ENCODE measurements at places on chromosomes 2 and 18.

DNA sequence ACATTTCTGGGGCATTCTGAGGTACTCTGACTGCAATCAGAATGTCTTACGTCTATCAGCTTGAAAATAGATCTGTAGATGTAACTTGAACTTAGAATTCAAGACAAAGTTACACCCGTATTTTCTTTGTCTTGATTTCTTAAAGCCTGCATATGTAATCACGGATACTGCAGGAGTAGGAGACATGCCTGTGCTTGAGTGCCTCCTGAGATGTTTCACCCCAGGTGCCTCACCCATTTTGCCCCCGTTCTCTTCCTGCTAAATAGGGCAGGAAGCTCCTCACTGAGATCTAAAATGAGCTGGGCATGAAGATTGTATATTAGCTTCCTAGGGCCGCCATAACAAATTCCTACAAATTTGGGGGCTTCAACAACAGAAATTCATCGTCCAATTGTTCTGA is 131.9 kb downstream of the RDH14 start:
- no peak for DNase-seq

- no peak for DNase-seq
Observed at GRCh38 chr2:156339110-156339847, 6.8 kb upstream of the NR4A2 start.

- no peak for DNase-seq
Observed at GRCh38 chr18:26941584-26941983, 76.1 kb upstream of the AQP4 start.

- DNase-seq = no peak
Observed at GRCh38 chr2:216447293-216447692, 35.0 kb downstream of the SMARCAL1 start.

GRCh38 chr2:42788-43187 is 3.5 kb downstream of the FAM110C start:
- DNase-seq = no peak

DNA sequence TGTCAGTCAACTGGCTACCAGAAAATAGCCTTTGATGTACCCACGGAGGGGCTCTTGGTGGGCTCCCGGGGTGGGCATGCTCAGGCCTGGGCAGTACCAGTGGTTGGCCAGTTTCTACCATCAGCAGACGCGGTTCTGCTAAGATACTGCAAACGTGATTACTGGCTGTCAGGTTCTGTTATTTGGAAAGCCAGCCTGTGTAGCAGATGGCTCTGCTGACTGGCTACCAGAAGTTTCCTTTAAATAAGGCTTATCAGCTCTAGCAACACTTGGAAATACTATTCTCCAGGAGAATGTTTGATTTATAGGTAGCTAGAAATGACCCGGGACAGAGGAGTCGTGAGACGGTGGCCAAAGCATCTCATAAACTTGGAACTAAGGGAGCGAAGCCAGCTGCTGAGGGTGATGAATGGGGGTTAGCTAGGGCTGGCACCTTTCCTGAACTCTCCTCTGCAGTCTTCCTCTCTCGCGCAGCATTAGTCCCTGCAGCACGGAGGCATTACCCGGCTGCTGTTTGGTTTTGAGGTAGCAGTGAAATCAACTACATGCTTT is 171.9 kb downstream of the AGAP1 start:
- no peak for DNase-seq

- no peak for DNase-seq
Observed at GRCh38 chr2:96970248-96970875, 16.0 kb downstream of the FAM178B start.

DNA sequence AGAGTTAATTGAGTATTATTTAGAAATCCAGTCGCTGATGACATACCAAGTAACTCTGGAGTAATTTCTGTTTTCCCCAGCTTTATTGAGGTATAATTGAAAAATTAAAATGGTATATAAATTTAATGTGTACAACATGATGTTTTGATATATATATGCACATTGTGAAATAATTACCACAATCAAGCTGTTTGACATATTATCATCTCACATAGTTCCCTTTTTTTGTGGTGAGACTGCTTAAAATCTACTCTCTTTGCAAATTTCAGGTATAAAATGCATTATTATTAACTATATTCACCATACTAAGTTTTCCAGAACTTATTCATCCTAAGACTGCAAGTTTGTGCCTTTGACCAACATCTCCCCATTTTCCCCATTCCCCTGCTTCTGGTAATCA is 25.0 kb upstream of the SPAG16 start:
- no peak for DNase-seq

- no peak for DNase-seq
Observed at GRCh38 chr2:205768341-205768740, 86.0 kb downstream of the NRP2 start.

DNA sequence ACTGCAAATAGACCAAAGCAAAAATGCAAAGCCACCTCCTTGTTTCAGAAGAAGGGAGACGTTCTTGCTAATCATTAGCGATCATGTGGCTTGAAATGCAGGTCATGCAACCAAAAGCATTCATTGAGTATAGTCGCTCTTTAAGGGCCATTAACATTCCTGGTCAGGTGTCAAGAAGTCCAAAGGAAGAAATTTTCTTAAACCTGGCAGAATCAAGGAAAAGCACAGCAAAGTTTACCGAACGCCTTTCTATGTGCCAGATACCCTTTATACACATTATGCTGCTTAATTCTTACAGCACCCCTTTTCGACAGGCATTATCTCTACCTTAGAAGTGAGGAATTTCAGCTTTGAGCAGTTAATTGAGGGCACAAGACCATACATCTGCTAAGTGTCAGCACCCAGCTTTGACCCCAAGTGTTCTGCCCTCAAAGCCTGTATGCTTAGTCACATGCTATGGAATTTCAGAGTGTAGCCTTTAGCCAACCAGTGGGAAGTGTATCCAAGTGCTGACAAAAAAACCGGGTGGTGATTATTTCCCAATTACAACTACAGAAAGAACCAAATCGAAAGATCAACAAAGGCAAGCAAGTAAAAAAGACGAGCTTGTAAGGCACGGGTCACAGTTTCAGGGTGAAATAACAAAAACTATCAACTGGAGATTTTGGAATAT is 70.8 kb downstream of the EPHA4 start:
- no peak for DNase-seq

DNA sequence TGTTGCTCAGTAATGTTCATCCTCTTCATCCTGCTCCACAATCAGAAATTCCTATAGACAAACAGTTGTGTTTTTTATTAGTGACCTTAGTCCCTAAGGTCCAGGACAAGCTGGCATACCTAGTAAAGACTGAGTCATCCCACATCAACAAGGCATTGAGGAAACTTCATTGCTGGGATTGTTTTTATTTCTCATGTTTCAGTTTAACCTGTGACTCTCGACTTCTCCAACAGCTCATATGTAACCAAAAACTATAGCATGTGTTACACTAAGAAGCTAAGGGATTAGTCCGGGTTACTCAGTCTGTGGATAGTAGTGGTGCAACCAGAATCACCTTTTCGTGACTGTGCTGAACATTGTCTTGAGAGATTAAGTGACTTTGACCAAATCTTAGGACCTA is 292.1 kb downstream of the RDH14 start:
- DNase-seq = no peak

- DNase-seq = no peak
Observed at GRCh38 chr2:170313347-170313991, 135.5 kb downstream of the MYO3B start.

GRCh38 chr2:12534646-12535263 is 182.0 kb upstream of the TRIB2 start:
- no peak for DNase-seq

DNA sequence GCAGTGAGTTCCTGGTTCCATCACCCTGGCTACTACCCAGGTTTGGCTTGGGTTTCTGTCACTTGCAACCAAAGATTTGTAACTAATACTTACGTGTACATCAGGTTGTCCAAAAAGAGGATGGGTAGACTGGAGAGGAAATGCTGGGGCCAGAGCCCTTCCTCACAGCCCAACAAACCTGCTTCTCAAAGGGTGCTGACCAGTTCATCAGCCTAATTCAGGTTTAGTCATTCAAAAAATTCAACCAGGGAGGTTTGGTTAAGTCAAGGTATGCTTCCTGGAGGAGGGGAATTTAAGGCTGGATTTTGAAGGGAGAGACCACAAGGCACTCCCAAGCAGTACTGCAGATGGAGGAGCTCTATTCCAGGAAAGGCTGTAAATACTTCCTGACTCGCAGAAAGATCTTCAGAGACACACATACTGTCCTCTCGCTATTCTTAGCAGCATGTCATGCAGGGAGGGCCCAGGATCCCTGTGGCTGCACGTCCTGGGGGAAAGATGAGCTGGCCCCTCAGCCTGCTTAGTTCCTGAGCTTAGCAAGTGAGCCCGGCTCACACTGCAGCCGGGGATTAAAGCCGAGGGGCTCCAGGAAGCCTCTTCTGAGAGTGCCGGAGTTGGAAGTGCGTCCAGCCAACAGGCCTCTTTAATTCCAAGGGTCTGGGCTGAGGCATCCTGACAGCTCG is 40.0 kb upstream of the BIN1 start:
- no peak for DNase-seq

- no peak for DNase-seq
Observed at GRCh38 chr2:169997140-169997887, 170.1 kb downstream of the UBR3 start.

DNA sequence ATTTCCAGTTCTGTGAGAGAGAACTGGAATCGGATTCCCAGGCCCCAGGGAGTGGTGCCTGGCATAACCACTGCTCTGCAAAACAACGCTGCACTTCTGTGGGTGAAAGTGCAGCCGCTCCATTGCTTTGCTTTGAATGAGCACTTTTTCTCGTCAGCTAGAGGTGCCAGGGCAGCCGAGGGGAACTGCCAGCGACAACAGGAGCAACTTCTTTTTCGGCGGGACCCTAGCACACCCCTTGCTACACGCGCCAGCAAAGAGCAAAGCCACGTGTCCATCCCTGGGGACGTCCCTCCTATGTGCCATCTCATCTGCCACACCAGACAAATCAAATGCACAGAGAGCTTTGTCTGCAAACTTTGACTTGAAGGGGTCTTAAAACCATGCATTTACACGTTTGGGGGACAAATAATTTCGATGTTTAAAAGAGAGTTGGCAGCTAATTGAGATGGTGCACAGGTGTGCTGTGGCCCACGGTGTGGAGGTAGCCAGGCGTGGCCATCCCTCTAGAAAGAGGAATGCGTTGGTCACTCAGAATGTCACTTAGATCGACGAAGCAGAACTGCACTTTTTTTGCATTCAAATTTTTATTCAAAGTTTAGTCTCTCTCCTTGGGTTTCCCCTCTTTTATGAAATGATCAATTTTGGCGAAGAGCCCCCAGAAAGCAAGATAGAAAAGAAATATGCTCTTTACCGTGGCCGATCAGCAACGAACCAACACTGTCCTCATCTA is 151.8 kb downstream of the MBP start:
- DNase-seq = no peak

DNA sequence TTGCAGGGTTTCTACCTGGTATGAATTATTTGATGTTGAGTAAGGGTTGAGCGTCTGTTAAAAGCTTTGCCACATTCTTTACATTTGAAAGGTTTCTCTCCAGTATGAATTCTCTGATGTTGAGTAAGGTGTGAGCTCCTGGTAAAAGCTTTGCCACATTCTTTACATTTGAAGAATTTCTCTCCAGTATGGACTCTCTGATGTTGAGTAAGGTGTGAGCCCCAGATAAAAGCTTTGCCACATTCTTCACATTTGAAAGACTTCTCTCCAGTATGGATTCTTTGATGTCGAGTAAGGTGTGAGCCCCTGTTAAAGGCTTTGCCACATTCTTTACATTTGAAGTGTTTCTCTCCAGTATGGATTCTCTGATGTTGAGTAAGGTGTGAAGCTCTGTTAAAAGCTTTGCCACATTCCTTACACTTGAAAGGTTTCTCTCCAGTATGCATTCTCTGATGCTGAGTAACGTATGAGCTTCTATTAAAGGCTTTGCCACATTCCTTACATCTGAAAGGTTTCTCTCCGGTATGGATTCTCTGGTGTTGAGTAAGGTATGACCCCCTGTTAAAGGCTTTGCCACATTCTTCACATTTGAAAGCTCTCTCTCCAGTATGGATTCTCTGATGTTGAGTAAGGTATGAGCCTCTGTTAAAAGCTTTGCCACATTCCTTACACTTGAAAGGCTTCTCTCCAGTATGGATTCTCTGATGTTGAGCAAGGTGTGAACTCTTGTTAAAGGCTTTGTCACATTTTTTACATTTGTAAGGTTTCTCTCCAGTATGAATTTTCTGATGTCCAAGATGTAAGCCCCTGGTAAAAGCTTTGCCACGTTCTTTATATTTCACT is 27.1 kb downstream of the ZNF519 start:
- DNase-seq = no peak

DNA sequence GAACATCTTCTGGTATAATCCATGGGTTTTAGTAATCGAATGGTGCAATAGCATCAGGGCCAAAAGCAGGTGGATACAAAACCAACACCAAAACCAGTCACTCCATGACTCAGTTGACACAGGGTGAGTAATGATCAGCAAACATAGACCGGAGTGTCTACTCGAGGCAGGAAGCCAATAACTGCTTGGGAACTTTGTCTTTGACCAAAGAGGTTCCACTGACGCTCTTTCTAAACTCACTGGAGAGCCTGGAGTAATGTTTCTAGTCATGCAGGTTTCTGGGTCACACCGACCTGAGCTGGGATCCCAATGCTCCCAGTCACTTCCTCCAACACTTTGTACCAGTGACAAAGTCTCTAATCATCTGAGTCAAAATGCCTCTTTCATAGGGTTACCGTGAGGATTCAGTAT is 30.9 kb downstream of the MREG start:
- no peak for DNase-seq

DNA sequence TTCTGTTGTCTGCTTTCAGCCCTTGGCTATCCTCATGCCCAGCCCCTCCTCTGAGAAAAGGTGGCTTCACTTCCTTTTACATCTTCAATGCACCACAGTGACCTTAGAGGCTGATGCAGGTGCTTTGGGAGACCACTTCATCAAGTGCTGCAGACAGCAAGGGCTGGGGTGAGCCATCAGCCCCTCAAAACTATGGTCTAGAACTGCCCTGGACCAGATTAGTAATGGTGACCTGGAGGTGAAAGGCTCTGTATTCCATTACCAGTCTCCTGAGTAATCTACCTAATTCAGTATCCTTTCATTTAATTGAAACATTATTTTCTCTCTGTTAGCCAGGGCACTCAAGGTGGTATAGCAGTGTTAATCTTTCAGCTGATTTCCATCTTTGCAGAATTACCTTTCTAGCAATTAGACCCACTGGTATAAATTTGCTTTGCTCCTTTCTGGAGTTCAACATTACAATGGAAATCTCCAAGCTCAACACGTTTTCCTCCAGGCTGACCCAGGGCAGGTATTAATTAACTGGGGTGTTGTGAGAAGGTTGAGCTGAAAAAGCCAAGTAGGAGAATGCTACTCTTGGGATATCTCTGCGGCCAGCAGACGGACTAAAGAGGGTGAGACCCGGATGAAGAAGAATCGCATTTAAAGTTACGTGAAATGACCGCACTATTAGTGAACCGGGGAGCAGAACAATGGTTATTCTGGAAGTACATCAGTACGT is 469.0 kb downstream of the MEIS1 start:
- no peak for DNase-seq

GRCh38 chr2:13195270-13195669 is 478.5 kb downstream of the TRIB2 start:
- DNase-seq = no peak

- no peak for DNase-seq
Observed at GRCh38 chr2:85400023-85400422, 10.1 kb downstream of the CAPG start.
